ENCODE measurements at places on chromosomes 1 and 21.

DNA sequence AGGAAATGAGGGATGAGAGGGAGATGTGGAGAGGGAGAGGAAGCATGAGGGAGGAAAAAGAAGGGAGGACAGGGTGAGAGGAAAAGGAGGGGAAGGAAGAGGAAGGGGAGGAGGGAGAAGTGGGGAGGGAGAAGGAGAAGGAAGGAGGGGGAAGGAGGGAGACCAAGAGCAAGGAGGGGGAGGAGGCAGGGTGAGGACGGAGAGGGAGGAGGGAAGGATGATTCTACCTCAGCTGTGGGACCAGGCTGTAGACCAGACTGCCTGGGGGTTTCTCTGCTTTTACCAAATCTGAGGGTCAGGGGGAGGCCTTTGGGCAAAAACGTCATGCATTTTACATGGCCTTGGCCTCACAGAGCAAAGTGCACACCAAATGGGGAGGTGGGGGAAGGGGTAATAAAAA, 94.5 kb downstream of the KCND3 start:
- no peak for DNase-seq

GRCh38 chr21:29904359-29905282, 35.2 kb downstream of the GRIK1 start:
- DNase-seq: peak; percentile 8

DNA sequence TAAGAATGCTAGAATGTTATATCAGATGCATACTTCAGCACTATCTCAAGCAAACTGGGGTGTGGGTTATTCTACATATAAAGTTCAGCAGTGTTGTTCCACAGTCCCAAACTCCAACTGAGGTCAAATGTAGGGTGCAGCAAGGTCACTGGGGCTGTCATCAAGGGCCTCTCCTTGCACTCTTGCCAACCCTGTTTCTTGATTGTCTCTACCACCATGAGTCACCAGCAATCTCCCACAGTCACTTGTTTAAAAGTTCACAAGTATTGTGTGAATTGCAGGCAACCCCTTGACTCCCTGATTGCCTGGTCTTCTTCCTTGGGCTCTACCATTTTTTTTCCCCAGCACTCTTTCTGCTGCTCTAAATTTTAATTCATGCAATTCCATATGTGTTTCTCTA, 10.6 kb downstream of the METTL18 start:
- no peak for DNase-seq

DNA sequence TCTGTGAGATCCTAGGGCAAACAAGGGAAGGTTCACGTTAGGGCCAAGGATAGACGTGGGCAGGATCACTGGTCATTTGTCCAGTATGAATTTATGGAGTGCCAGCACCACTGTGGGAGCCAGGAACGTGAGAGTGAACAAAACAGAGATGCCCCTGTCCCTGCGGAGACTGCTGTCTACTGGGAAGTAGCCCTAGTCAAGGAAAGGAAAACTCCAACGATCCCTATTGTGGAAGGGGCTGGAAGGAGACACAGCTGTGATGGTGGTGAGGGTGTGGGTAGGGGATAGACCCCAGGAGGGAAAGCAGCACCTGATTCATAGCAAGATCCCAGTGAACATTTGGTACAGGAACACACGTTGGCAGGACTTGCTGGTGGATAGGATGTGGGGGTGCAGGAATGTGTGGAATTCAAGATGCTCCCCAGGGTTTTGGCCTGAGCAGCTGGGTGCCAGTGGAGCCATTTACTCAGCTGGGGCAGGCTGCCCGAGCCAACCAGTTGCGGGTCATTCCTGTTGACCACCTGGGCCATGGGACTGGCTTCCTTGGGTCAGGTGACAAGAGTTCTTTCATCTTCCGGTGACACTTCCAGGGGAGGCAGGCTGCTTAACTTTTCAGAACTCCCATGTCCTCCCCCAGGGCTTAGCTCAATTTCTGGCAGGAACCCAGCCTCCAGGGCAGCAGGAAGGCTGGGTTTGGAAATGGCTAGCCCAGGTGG, 1.2 kb upstream of the ATP13A2 start:
- no peak for DNase-seq

- DNase-seq: peak; percentile 99
Measured at GRCh38 chr1:6111571-6111970, 65.9 kb downstream of the KCNAB2 start.

- peak; percentile 85 for DNase-seq
Measured at GRCh38 chr1:159817276-159818041, 9.2 kb upstream of the SLAMF8 start.

- DNase-seq: no peak
Measured at GRCh38 chr1:109556563-109556962, 8.1 kb downstream of the GNAI3 start.

DNA sequence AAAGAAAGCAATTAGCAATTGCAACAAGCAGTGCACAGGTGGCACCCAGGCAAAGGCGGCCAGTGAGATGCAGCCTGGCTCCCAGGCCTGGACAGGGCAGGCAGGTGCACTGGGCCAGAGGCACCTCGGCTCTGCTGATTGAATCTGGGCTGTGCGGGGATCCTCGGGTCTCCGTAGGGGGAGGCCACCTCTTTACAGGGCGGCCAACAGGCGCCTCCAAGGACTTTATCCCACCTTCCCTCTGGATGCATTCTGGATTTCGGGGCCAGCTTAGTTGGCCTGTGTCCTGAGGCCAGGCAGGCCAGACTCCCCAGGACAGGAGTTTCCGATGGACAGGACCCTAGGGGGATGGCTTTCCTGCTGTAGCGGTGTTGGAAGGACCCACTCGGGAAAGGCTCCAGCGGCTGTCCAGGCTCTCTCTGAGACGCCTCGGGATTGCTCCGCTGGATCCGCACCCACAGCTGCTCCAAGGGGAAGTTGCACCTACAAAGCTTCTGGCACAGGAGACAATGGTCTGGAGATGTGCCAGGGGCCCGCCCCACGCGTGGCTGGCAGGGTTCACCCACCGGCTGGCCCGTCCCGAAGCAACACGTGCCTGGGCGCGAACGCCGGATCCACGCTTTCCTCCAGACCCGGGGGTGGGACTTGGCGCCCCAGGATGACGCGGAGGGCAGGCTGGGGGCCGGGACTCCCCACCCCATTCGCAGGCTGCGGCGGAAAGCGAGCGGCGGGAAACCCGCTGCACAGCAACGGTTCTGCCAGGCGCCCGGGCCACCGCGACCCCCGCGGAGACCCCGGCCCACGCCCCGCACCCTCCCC, 810 bp downstream of the SLC19A1 start:
- peak; percentile 30 for DNase-seq

GRCh38 chr1:111565968-111566367, 53.6 kb upstream of the RAP1A start:
- no peak for DNase-seq

DNA sequence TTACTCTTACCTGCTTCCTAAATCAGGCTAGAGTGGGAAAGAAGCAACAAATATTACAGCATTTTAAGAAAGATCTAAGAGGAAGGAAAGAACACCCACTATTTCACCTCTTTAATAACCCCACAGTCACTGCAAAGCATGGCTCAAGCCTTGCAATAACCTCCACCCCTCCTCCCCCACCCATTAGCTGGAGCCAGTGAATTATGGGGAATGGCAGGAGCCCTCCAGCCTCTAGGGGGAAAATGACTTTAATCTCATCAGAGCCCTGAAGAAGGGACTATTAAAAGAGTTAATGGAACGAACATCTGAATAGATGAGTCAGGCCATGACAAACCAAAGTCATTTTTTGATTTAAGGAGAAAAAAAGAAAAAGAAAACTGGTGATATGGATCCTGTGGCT, 630.7 kb upstream of the PLXNA2 start:
- DNase-seq: no peak

DNA sequence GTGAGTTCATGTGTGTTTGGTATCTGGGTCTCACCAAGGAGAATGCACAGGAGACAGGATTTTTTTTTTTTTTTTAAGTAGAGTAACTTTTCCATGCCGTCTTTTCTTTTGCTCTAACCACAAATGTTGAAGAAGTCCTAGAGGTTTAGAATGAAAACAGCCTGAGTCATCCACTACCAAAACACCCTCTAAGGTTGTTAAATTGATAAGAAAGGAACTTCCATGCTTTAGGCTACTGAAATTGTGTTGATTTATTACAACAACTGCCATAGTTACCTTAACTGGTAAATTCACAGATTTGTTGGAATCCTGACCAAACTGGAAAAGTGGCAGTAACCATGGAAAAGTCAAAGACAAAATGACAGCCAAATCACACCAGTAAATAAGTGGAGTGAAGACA, 375.6 kb downstream of the AMY1C start:
- no peak for DNase-seq

GRCh38 chr1:94384485-94385265, 33.5 kb upstream of the ABCD3 start:
- DNase-seq: no peak

DNA sequence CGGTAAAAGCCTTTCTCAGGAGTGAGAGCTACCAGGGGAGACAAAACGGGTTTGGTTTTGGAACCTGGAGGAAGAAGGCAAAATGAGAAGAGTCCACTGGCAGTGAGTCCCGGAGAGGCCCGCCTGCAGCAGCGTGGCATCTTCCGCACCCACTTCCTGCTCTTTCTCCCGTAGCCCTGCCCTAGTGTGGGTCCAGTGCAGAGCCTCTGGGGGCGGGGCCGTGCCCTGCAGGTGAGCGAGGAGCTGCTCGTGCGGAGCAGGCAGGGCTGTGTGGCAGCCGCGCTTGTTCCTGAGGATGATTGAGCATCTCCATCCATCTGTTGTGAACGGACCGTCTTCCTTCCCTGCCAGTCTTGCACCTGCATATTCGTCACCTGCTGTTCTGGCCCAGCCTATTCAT, 66.5 kb downstream of the PEX14 start:
- DNase-seq: peak; percentile 33

DNA sequence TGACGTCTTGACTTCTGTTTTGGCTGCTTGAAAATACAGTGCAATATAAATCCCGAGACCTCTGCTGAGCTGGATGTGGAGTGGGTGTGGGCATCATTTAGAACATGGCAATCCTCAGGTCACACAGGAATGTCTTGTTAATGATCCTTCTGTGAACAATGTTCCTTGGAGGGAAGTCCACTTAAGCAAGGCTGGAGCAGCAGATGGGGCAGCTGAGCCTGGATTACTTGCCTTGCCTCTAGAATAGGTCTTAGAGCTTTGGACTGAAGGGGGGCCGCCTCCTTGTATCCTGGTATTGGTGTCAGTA, 926 bp upstream of the SCMH1 start:
- DNase-seq: no peak

DNA sequence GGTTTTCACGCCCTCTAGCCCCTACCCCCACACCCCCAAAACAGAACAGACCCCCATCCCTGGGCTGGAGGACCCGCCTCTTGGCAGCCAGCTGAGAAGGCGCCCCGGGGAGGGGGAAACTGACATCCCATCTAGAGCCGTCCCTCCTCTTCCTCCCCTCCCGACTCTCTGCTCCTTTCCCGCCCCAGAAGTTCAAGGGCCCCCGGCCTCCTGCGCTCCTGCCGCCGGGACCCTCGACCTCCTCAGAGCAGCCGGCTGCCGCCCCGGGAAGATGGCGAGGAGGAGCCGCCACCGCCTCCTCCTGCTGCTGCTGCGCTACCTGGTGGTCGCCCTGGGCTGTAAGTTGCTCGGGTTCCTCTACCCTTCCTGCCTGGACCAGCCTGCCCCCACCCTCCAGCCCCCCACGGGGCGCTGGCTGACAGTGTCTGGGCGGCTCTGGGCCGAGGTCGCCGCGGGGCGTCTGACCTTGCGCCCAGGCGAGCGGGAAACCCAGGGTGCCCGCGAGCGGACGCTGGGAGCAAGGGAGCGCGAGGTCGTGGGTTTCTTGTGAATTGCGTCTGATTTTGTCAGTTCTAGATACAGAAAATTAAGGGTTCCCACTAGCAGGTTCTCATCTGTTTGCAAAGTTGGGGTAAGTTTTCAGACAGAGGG, 618 bp downstream of the JAM2 start:
- DNase-seq: peak; percentile 62

GRCh38 chr1:84143796-84144565, at the start of gene PRKACB:
PRKACB (plus strand) TSS chr1:84144271; CDS start chr1:84144362, 91 bp downstream.
- DNase-seq: no peak

GRCh38 chr1:68375919-68376318, 73.8 kb downstream of the RPE65 start:
- no peak for DNase-seq

GRCh38 chr1:18569811-18570545, 60.7 kb upstream of the PAX7 start:
- DNase-seq: peak; percentile 22

DNA sequence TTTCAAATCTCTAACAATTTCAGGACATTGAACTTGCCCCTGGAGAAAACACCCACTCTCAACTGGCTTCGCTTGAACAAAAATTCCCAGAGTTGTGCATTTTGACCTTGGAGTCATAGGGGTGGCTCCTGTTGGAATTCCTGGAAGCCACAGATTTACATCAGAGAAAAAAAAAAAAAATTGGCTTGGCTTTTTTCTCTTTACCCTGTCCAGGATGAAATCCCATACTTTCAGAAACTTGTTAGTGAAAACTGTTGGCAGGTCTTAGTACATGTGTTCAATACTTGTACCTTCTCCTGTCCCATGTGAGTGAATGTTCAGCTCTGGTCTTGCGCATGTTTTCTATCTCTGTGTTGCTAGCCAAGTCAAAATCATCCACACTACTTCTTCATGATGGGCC, 228.8 kb downstream of the TGFB2 start:
- no peak for DNase-seq

DNA sequence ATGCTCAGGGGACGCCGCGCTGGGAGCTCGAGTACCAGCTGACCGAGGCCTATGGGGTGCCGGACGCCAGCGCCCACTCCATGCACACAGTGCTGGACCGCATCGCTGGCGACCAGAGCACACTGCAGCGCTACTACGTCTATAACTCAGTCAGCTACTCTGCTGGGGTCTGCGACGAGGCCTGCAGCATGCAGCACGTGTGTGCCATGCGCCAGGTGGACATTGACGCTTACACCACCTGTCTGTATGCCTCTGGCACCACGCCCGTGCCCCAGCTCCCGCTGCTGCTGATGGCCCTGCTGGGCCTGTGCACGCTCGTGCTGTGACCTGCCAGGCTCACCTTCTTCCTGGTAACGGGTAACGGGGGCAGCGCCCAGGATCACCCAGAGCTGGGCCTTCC, 1.3 kb upstream of the XKR8 start:
- DNase-seq: no peak

- DNase-seq: no peak
Measured at GRCh38 chr1:229229721-229230139, 41.2 kb upstream of the RAB4A start.

- no peak for DNase-seq
Measured at GRCh38 chr1:116258668-116259419, 114.2 kb upstream of the ATP1A1 start.

- DNase-seq: no peak
Measured at GRCh38 chr1:205715628-205716027, 34.4 kb downstream of the NUCKS1 start.

- no peak for DNase-seq
Measured at GRCh38 chr1:234911787-234912186, 216.8 kb downstream of the TOMM20 start.

- no peak for DNase-seq
Measured at GRCh38 chr1:32349211-32349708, 13.0 kb downstream of the FAM229A start.

- no peak for DNase-seq
Measured at GRCh38 chr1:14919751-14920150, 233.8 kb upstream of the TMEM51 start.

GRCh38 chr1:54276617-54277450, 76.9 kb downstream of the MRPL37 start:
- DNase-seq: no peak
